Fibroblast of skin of left biceps (primary cell): ENCODE measurements at places on chromosomes 13 and 19.

- DNase-seq: peak; percentile 21
Observed at GRCh38 chr19:55178781-55179599, 1.1 kb downstream of the SYT5 start.

DNA sequence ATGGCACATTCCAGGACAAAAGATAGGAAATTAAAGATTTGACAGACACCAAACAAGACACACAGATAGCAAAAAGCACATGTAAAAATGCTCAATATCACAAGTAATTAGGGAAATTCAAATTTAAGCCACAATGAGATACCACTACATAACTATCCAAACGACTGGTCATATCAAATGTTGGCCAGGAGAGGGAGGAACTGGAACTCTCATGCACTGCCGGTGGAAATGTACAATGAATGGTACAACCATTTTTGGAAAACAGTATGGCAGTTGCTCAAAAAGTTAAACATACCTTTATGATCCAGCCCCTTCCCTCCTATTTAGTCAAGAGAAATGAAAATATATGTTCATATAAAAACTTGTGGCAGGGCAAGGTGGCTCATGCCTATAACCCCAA, 36.8 kb upstream of the CYP2S1 start:
- no peak for DNase-seq

- no peak for DNase-seq
Observed at GRCh38 chr19:3225169-3225485, 666 bp downstream of the CELF5 start.

DNA sequence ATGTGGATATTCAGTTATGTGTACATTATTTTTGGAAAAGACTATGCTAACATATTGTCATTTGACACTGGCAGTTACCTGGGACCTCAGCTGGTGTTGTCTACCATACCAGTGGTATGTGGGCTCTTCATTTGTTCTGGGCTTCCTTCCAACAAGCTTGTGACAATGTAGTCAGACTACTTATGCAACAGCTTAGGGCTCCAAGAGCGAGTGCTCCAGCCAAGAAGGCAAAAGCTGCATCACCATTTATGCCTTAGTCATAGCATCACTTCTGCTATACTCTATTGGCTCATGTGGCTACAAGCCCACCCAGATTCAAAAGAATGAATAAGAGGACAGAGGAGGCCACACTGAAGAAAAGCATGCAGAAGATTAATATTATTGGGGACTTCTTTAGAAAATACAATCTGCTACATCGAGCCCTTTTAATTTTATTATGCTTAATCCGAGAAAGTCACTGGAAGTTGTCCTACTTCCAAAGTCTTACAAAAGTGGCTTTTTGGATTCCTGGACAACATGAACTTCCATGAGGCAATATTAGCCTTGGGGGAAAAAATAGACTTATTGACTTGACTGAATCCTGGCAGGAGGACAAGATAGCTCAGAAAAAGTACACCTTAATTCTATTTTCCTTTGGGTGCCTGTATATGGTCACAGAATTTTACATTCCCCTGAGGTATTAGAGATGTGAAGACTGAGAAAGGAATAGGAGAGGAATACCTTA, 529.4 kb upstream of the HTR2A start:
- no peak for DNase-seq

DNA sequence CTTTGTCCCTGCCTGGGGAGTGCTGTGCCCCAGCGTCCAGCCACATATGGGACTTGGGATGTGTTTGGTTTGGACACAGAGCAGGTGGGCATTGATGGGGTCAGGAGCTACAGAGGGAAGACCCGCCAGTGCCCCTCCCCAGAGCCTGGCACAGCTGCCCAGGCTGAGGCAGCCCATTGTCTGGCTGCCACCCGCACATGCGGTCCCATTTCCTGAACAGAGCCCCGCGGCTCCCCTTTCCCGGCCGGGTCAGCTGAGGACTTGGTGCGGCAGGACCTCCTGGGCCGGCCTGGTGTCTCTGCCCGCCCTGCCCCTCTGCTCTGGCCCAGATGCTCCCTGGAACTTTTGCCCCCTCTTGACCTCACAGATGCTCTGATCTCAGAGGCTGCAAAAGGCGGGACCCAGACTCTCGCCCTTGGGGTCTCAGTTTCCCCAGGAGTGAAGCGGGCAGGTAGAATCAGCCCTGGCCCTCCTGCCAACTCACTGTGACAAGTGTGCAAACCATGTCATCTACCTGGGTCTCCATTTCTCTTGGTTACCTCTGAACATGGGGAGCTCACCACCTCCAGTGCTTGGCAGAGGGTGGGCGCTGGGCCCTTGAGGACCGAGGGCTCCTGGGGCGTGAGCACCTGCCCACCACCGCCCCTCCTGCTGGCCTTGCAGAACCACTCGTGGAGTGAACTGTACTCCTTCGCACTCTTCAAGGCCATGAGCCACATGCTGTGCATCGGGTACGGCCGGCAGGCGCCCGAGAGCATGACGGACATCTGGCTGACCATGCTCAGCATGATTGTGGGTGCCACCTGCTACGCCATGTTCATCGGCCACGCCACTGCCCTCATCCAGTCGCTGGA, 17.8 kb downstream of the HCN2 start:
- DNase-seq: no peak

DNA sequence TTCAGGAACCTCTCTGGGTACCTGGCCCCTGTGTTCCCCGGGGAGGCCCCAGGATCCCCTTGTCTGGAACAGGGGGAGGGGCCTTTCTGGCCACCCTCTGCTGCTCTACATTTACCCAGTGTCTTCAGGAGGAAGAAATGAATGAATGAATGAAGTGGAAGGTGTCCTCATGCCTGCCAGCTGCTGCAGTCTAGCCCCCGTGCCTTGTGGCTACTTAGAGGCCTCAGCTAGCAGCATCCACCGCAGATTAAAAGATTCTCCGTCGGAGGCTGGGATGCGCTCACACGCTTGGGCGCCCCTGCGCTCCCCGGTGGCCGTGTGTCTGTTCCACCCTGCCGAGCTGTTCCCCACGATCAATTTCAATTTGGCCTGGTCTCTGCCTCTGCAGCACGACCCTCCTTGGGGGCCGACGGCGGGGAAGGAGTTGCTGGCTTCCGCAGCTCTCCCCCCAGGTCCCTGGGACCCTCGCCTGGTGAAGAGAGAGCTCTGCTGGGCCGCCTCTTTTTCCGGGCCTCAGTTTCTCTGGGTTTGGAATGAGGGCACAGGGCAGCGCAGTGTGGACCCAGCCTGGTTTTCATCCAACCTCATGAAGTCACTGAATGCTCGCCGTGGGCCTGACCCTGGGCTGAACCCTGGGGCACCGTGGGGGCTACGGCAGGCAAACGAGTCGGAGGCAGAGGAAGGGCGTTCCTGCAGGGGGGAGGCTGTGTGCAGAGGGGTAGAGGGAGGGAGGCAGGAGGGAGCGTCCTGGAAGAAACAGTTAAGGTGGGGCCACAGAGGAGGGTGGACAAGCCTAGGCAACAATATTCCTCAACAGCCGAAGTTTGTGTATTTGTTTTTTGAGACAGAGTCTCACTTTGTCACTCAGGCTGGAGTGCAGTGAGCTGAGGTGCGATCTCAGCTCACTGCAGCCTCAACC, 28.3 kb downstream of the EFNA2 start:
- no peak for DNase-seq

DNA sequence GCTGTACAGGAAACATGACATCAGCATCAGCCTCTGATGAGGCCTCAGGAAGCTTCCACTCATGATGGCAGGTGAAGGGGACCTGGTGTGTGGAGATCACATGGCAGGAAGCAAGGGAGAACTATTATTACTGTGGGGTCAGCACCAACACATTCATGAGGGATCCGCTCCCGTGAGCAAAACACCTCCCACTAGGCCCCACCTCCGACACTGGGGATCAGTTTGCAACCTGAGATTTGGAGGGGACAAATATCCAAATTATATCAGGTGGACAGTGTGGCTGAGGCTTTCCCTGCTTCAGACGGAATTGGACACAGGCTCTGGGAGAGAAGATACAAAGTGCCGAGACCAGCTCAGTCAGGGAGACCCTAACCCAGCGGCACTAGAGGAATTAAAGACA, 5.7 kb upstream of the ZNF792 start:
- no peak for DNase-seq

- DNase-seq: no peak
Observed at GRCh38 chr13:111397202-111397880, 76.9 kb downstream of the TEX29 start.

DNA sequence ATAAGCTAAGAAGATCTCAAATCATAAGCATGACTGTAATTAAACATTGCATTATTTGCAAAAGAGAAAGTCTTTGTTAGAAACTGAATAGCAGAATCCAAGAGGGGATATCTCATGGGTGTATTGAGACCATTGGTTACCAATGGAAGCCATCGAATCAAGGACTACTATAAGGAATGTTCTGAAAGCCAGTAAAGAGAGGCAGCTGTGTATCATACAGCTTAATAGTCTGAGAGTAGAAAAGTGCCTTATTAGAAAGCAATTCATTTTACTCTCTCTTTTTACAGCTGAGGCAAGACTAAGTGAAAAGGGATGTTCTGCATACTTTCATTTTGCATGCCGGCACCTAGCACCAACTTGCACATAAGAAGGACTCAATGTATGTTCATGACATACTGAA, 7.6 kb upstream of the DCT start:
- DNase-seq: no peak

GRCh38 chr13:49435992-49436391, 7.9 kb downstream of the CAB39L start:
- no peak for DNase-seq

- DNase-seq: no peak
Observed at GRCh38 chr13:78401873-78402707, 201.3 kb downstream of the POU4F1 start.

GRCh38 chr13:79918620-79919019, 422.3 kb downstream of the SPRY2 start:
- no peak for DNase-seq

DNA sequence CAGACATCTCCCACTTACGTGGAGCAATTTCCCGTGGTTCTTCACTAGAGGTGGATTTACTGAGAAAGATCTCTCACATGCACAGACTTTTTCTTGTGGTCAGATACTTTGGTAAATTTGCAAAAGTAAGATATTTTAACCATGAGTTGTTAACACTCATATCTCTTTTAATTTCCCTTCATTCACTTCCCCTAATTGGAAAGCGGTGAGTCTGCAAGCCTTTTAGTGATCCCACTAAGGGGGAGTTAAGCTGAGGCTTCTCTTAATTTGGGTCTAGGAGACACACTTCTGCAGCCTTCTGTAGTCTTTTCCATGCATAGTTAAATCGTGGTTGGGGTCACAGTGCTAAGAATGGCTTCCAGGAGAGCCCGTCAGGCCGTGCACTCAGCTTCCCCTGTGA, 30.7 kb upstream of the SERPINE3 start:
- no peak for DNase-seq

GRCh38 chr13:114140131-114140905, 7.9 kb upstream of the RASA3 start:
- DNase-seq: no peak

DNA sequence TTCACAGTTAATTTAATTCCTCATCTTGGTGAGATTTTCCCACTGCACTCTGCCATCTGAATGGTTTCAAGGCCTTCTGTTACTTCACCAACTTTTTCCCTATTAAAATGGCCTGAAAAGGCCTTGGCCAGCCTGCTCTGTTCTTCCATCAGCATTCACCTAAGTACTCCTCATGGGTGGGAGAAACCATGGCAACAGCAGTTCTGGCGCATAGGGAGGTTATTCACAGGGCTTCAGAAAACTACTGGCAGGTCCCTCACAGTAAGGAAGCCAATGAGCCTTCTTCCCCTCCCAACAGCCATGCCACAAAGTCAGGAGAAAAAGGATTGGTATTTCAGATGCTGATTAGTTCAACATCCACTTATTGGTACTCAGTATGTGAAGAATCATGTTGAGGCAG, 17.2 kb upstream of the GJB2 start:
- no peak for DNase-seq

GRCh38 chr19:43699506-43700394, 16.1 kb upstream of the IRGC start:
- DNase-seq: no peak

GRCh38 chr13:83350569-83350968, 531.7 kb downstream of the SLITRK1 start:
- peak; percentile 9 for DNase-seq

- no peak for DNase-seq
Observed at GRCh38 chr19:45771311-45771933, 2.4 kb upstream of the SIX5 start.

- no peak for DNase-seq
Observed at GRCh38 chr13:81551036-81551435, 1210.1 kb upstream of the SPRY2 start.

DNA sequence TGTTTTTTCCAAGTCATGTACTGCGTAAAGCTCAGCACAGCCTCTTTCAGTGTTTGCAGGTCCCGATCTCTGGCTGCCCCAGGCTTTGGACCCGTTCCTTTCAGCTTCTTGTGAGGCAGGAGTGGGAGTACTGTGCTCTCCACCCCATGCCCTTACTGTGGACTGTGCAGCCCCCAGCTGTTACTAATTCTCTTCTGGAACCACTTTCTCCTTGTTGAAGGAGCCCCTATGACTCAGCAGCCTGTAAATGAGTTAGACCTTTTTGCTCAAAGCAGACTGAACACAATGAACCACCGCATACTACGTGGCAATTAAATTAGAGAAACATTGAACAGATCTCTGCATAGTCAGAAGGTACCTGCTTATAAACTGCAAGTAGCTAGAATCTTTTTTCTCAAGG, 39.0 kb downstream of the SERTM1 start:
- peak; percentile 57 for DNase-seq

- DNase-seq: no peak
Observed at GRCh38 chr19:7973883-7974282, 30.4 kb upstream of the TIMM44 start.

DNA sequence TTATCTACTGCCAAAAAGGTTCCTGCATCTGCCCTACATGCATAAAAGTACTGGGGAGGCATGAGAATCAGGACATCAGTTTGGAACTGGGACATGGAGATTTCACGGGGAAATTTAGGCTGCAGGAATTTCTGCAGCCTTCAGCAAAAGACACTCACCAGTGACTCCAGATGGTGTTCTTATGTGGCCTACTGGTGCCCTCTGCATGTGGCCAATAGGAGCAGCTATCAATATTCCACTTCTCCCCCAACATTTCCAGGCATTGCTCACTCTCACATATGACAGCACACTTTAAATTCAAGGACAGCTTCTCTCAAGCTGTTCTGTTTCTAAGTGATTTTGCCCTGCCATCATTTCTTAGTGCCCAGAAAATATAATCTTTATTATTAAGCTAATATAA, 570.5 kb upstream of the ARGLU1 start:
- no peak for DNase-seq

DNA sequence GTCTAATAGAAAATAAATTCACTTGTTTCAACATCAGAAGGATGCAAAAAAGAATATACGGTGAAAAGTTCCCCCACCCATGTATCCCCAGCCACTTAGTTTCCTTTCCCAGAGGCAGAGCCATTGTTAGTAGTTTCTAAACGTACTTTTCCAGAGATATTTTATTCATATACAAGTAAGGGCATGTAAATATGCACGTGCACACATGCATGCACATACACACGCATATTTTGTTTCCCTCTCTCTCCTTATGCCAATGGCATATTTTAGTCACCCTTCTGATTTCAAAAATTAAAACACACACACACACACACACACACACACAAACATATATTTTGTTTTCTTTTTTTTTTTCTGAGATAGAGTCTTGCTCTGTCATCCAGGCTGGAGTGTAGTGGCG, 147.4 kb downstream of the PDS5B start:
- DNase-seq: no peak
